ENCODE measurements at places on chromosomes 2 and 18. TPM values are rescaled to one million over a fixed set of nuclear protein-coding genes. Genes with fewer than 3 reads are reported as not detected.

GRCh38 chr2:216603884-216604245 is 29.4 kb upstream of the IGFBP2 start:
- DNase-seq, result no peak

DNA sequence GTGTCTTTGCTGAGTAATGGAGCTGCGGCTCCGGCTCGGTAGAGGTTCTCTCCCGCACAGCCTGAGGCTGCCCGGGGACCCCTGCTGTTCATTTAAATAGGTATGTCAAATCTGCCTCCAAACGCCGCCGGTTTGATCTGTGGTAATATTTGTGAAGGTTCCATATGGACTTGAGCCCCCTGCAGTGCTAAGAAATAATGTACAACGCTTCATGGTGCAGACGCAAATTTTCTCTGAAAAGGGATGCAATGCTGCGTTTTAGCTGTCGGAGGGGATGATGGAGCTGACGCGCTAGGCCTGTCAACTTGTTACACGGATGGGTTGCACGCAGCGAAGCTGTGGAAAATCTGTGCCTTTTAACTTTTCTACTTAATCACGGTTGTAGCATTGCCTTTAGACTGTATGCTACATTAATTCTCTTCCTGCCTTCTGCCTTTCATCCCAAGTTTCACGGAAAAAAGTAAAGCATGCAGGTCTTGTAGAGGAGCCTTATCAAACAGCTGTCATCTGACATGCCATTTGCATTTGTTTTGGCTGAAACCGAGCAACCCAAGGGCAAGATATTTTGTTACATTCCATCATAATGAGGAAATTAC is 43.2 kb downstream of the MRPS9 start:
- DNase-seq, result no peak

GRCh38 chr18:49061239-49061990 is 110.7 kb upstream of the SMAD7 start:
- DNase-seq, result no peak

Gene CD8B2
- not detected for total RNA-seq

DNA sequence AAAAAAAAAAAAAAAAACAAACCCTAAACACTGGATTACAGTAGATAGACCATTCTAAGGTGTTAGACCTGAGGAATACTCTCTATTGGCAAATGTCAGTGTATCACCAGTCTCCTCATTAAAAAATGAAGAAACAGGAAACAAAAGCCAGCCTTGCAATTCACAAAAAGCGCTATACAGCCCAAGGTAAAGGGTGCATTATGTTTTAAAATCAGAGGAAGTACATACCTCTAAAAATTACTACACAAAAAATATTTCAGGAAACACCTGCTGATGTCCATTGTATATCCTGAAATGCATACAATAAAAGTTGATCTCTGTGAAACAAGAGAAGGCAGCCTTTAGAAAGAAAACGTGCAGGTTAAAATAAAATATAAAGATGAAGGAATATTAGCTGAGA is 54.9 kb upstream of the TSPYL6 start:
- no peak for DNase-seq

Measured in bronchial epithelial cell (primary cell).